Uterine smooth muscle cell (primary cell): ENCODE measurements at places on chromosomes 2 and 18. TPM values are rescaled to one million over a fixed set of nuclear protein-coding genes. Genes with fewer than 3 reads are reported as not detected.

RELCH gene
- total RNA-seq, result 35.6 and 43.0 TPM in 2 replicates

ASPRV1 gene
- total RNA-seq, result 0.11 and 0.12 TPM in 2 replicates

PAX3 gene
- total RNA-seq, result under 0.01 and 0.25 TPM in 2 replicates

FAM110C gene
- not detected in 2 replicates for total RNA-seq

RMC1 gene
- total RNA-seq, result 34.0 and 37.8 TPM in 2 replicates

PSMD1 gene
- total RNA-seq, result 125 and 222 TPM in 2 replicates
